ENCODE measurements at places on chromosomes 6 and 20.
A peak's percentile ranks its signal among the peaks of the same experiment; 100 is the strongest.

DNA sequence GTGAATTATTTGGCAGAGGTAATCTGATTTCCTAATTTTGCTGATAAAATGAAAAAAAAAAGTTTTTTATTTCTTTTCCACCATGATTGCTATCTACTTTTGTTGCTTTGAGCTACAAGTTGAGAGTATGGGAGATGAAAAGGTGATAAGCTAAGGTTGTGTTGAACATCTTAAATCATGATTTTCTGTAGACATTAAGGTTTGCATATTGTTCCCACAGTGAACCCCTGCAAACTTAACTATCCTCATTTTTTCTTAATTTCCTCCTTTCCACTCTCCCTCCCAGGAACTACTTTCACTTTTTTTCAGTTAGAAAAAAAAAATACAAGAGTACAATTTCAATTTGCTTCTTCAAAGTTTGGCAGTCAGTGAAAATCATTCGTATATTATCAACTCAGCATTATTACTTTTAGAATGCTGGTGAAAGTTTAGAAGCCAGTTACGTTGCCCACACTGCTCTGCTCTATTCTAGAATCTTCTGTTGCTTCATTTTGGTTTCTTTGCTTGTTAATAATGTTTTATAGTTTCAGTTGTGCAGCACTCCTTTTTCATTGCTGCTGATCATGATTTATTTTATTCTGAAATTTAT is 673.8 kb upstream of the CITED2 start:
- DNase-seq: no peak

- no peak for DNase-seq
These were observed 120.2 kb upstream of the RAB32 start for GRCh38 chr6:146423452-146423851.

GRCh38 chr6:160505970-160506369 is 157.8 kb downstream of the SLC22A3 start:
- DNase-seq: no peak

- DNase-seq: no peak
These were observed 5.4 kb upstream of the ARID1B start for GRCh38 chr6:156771761-156772160.

DNA sequence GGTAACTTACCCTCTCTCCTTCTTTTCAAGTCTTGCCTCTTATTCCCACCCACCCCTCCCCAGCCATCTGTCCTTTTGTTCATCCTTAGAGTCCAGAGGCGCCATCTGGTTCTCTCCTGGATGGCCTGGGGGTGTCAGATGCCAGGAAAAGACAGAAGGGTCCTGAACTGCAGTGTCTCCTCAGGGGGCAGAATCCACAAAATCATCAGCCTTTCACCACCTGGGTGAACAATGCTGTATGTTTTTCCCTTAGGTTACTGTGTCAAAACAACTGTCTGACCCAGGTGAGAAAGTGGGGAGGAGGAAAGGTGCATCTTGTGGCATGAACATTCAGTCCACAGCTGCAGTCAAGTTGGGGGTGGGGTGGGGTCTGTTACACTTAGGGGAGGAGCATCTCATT is 47.9 kb upstream of the FYN start:
- DNase-seq: no peak

- DNase-seq: no peak
These were observed 3.9 kb downstream of the PTPRK start for GRCh38 chr6:128516514-128516898.

DNA sequence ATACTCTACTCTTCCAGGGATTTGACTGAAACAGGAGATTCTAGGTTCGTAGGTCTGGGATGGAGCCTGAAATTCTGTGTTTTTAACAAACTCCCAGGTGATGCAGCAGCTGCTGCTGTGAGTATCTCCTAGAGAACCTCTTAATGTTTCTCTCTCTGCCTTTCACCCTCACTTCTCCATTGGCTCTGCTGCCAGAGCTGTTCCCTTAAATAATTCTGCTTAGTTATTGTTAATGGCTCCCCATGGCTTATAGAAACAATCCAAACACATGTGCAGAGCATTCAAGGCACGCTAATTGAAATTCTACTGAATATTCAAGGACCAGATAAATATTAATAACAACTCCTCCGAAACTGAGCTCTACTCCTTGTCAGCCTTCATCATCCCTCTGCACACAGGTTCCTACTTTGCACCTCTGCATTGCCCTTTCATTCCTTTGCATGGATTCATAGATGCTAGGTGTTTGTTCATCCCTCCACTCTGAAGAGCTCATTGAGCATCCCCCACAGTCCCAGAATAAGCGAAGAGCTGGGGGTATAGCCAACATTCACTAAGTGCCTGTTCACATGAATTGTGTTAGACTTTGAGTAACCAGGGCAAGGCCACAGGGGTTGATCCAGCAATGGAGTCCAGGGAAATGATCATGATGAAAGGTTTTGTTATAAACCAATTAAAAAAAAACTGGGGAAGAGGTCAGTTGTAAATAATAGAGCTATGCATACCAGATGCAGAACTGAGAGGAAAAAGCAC is 488.4 kb upstream of the JAG1 start:
- no peak for DNase-seq

DNA sequence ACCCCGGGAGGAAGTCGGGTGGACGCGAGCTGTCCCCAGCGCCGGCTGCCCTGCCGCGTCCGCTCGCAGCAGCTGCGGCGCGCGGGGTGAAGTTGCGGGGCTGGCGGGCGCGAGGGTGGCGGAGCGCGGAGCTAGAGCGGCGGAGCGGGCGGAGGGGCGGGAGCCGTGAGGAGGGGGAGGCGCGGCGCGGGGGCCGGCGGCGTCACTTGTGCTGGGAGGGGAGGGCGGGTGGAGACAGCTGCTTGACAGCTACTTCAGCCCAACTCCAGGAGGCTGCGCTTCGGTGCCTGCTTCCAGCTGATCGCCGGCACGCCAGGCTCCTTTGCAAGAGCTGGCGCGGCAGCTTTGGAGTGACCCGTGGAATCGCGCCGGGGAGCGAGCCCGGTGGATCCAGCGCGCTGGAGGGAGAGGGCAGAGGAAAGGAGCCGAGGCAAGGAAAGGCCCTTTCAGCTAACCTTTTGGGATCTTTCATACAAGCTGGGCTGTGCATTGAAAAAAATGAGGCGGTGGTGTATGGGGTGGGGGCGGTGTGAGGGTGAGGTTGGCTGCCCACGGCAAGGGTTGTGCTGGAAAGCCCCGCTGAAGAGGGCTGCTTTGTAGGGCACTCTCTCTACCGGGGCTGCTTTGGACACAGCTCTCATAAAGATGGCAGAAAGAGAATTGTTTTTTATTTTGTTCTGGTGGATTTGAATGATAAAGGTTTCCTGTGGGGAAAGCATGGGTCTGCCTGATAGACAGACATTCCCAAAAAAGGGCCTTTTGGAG is 24.6 kb downstream of the RIPOR2 start:
- peak; percentile 47 for DNase-seq

- peak; percentile 84 for DNase-seq
These were observed 129.9 kb downstream of the HFE start for GRCh38 chr6:26216886-26217713.

DNA sequence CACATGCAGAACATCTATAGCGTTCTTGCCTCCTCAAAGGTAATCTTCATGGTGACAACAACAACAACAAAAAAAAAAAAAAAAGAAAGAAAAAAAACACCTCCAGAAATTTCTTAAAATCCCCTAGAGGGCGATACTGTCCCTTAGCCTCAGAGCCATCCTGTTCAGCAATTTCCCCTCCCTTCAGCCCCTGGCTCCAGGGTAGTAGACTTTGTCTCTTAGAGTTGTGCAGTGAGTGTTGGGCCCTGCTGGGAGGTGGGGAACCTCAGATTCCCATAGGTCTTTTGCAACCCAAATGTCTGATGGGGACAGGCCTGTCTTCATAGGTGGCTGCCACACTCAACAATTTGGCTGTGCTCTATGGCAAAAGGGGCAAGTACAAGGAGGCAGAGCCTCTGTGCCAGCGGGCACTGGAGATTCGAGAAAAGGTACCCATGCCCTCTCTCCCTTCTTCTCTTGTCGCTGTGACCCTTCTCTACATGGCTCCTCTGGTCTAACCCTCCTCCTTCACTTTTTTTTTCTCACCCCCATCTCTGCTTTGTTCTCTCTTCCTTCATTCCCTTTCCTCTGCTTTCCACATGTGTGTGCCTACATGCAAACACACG is 6.0 kb upstream of the PTK7 start:
- DNase-seq: peak; percentile 41

- no peak for DNase-seq
These were observed 243.5 kb upstream of the PREP start for GRCh38 chr6:105646391-105646867.

- no peak for DNase-seq
These were observed 133.9 kb downstream of the HIVEP2 start for GRCh38 chr6:142810952-142811514.

- DNase-seq: no peak
These were observed at the start of gene CST7 for GRCh38 chr20:24948939-24949679. Gene CST7 (plus strand): TSS chr20:24949269. CDS start chr20:24949506, 237 bp downstream.

DNA sequence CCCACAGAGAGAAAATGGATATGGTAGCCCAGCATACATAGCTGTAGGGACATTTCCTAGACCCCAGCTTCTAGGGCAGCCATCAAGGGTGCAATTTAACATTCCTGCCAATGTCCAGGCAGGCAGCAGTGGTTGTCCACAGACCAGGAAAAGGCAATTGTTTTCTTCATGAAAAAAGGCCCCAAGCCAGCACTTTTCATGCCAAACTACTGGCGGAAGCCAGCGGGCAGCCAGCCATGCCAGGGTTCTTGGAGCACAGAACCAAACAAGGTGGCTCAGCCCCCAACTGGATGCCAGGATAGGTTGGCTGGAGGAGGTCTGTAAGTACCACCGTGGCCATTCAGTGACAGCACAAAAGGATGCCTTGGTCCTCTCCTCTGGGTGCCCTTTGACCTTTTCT is 94.6 kb downstream of the BANF2 start:
- DNase-seq: no peak

DNA sequence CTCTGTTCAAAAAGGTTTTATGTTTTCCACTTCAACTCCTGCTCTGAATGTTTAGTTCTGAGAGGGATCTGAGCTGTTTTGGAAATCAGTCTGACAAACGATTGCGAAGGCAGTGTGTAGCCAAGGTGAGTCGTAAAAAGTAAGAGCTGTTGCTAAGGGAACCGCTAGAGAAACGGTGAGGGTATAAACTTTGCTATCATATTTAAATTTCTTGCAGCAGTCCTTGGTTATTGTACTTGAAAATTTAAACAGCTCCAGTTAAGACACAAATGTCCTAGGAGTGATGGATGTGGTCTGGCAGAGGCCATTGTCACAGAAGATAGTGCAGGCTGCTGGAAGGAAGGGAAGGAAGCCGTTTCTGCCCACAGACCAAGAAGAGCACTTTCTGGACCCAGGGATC is 64.9 kb upstream of the CITED2 start:
- DNase-seq: no peak

DNA sequence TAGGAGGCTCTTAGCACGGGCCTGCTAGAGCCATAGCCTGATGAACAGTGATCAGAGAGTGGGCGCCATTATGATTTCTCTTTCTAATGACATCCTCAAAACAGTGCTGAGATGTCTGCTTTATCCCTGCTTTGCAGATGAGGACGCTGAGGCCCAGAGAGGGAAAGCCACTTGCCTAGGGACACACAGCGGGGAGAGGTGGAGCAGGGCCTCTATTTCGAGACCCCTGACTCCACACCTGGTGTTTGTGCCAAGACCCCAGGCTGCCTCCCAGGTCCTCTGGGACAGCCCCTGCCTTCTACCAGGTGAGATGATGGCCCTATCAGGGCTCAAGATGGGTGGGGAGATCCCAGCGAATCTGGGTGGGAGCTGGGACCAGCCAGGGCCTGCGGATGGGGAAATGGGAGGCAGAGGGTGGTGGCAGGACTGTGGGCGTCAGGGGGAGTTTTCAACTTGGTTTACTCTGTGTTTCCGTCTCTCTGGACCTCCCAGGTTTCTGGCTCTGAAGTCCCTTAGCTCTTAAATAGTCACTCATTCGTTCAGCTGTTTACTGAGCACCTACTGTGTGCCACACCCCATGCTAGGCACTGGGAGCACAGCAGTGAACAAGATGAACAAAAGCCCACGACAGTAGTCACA is 36.7 kb downstream of the SRC start:
- DNase-seq: no peak

GRCh38 chr6:159044899-159045727 is at the start of gene TAGAP:
Gene TAGAP (minus strand): TSS chr6:159044991. CDS start chr6:159044146, 845 bp downstream.
- no peak for DNase-seq

DNA sequence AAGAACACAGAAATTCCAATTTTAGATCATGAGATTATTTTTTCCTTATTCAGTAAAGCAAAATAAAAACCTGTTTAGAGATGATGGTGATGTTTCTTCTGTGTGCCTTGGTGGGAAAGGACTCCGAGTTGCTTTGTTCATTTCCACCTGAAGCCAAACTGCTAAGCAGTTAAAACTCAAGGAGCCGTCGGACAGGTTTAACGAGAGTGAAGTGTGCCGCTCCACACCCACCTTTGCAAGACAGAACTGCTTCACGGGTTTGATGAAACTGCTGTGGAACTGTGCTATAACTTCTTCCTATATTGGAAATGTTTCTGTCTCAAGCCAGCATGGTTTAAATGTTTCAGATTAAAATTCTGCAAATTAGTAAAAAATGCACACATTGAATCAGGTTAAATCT is 9.2 kb upstream of the DSP start:
- DNase-seq: no peak

GRCh38 chr6:168035661-168036545 is 38.4 kb downstream of the KIF25 start:
- DNase-seq: peak; percentile 38

- no peak for DNase-seq
These were observed 397.1 kb downstream of the ARHGAP18 start for GRCh38 chr6:129312880-129313279.

- no peak for DNase-seq
These were observed 405.8 kb downstream of the CDH4 start for GRCh38 chr20:61657721-61658377.

GRCh38 chr20:33995053-33995831 is 1.5 kb downstream of the RALY start:
- DNase-seq: no peak

GRCh38 chr20:1945660-1946059 is 48.2 kb downstream of the PDYN start:
- no peak for DNase-seq
